HT-29 (cell line): ENCODE measurements at places on chromosomes 5 and 9. TPM values are rescaled to one million over a fixed set of nuclear protein-coding genes. Genes with fewer than 3 reads are reported as not detected.

DNA sequence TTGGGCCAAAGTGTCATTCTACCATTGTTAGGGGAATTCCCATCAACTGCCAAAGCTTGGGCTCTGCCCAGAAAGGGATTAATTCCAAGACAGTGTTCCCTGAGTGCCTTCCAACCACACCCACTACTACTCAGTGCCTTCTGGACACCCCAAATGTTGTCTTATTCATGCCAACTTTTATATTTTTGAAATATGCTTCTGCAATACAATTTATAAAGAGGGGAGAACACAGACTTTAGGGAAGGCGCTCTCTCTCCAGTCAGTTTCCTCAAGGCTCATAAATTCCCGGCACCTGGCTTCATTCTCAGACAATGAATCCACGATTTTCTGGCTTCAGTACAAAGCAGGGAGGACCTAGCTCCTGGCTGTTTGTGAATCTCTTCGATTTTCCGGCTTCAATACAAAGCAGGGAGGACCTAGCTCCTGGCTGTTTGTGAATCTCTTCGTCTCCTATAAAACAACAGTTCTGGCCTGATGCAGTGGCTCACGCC lies 120.1 kb upstream of the MYO10 start:
- no peak for DNase-seq

Gene DDX4
- not detected in 2 replicates for total RNA-seq

Gene RASGRF2
- 8.8 and 10.3 TPM in 2 replicates for total RNA-seq

GRCh38 chr5:148179234-148179824 lies 11.0 kb downstream of the SPINK14 start:
- DNase-seq = peak; percentile 72

DNA sequence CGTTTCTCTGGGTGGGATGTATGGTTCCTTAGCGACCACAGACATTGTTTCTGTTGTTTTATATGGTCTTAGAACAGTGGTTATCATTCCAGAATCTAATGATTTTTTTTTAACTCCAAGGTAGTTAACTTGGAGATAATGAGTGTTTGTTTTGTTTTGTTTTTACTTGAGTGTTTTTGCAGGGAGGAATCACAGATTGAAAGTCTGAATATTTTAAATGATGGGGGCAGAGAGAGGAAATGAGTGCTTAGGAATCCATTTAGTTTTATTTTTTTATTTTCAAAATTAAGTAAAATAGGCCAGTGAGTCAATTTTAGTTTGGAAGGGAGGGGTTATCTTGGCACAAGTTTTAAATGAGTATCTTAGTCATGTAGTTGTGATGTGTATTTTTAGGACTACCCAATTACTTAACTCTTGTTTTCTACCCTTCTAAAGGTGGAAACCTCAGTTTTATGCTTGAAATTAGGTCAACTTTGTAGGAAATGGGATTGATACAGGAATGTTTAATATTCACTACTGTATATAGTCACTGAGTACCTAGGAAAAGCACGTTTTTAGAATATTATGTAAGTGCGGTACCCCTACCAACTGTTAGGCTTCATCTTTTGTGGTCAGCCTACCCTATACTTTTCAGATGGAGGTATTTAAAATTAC lies 2.0 kb downstream of the UBE2R2 start:
- no peak for DNase-seq

DNA sequence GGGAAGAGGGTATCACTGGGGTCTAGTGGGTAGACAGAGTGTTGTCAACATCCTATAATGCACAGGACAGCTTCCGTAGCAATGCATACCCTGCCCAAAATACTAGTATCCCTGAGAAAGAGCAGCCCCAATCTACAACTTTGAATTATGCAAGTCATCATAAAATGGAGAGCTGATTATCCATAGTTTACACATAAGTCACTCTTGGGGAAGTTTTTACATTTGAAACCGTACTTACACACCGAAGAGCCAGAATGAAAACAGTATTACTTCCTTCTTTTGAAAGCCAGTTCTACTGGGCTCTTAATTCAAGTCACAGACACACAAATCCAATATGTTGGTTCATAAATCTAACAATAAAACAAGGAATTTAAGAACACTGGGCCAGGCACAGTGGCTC lies 21.6 kb downstream of the RNF145 start:
- DNase-seq = no peak
